ENCODE measurements at places on chromosomes 6 and 20. TPM values are rescaled to one million over a fixed set of nuclear protein-coding genes. Genes with fewer than 3 reads are reported as not detected.

JAG1 gene
- total RNA-seq, result 132 TPM

SYNDIG1 gene
- 5.4 TPM for total RNA-seq

SCUBE3 gene
- 4.5 TPM for total RNA-seq

TOX2 gene
- 5.9 TPM for total RNA-seq

TRIM38 gene
- total RNA-seq, result 27.9 TPM

DNA sequence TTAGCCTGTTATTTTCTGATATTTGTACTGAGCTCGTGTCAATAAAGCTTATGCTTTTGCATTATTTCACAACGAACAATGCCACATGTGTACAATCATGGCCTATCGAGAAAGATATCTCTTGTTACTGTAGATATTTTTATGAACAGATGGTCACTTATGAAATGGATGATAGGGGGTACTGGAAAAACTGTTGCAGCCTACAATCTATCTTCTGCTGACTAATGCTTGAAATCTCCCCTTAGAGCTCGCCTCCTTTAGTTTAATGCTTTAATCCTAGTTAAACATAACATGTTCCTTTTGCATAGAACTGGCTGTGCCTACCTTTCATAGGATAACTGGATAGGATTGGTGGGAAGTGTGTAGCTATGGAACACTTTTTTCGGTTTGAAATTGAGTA, 296.2 kb downstream of the FARS2 start:
- no peak for DNase-seq

DNA sequence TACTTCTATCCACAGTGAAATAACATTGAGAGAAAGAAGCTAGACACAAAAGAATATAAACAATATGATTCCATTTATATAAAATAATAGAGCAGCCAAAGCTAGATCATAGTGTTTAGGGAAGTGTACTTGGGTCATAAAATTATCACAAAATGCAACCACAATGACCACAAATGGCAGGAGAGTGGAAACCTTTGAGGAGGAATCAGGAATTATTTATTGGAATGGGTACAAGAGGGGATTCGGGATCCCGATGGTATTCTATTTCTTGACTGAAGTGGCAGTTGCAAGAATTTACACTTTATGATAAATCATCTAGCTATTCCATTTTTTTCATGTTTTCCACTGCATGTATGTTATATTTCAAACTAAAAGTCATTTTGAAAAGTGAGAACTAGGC, 76.1 kb downstream of the IPCEF1 start:
- no peak for DNase-seq

- peak; percentile 91 for DNase-seq
These were observed 1.5 kb downstream of the ID4 start for GRCh38 chr6:19838442-19839236.

GRCh38 chr6:72824833-72825232, 203.0 kb downstream of the KCNQ5 start:
- no peak for DNase-seq

DNA sequence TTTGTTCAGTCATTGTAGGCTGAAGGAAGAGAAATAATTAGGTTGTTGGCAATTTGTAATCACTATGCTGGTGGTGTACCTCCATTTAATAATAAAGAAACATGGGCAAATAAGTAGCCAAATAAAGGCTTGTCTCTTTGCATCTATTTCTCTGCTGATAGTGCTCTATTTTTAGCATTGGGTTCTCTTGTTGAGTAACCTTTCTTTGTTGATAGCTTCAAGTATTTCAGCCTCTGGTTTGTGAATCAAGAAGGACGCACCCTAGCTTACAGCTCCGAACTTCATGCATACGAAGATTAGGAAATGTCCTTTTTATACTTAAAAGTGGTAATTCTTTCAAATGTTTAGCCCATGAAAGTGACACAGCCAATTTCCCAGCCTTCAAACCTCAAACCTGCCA, 2.6 kb downstream of the PPP1R14C start:
- DNase-seq, result no peak

GRCh38 chr6:163771180-163771579, 356.7 kb downstream of the QKI start:
- no peak for DNase-seq

DNA sequence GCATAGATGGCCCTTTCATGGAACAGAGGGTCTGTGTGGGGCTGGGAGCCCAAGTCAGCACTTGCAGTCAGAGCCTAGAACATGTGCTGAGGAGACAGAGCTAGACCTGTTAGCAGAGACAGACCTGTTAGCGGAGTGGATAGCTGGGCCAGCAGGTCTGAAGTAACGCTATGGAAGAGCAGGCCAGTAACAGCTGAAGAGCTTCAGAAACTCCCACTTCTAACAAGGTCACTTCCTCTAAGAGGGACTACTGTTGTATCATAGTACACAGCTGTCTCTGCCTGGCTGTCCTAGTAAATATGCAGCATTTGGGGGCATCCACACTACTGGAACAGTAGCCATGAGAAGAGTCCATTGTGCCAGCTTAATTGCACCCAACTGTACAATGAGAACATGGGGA, 41.2 kb upstream of the POLR1H start:
- peak; percentile 26 for DNase-seq

DNA sequence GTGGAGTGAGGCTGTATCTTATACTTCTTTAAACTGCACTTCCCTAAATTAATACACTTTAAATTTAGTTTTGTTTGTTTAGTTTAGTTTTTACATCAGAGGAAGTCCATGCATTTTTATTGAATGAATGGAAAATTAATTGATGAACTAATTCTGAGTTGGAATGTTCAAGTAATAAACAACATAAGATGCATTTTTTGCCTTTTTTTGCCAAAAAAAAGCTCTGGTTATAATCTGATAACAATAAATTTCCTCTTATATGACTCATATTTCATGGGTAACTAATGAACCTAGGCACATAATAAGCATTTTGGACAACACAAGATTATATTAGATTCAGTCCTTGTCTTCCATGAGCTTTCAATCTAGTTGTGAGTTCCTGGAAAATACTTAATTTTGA, 323.1 kb downstream of the CENPW start:
- no peak for DNase-seq

DNA sequence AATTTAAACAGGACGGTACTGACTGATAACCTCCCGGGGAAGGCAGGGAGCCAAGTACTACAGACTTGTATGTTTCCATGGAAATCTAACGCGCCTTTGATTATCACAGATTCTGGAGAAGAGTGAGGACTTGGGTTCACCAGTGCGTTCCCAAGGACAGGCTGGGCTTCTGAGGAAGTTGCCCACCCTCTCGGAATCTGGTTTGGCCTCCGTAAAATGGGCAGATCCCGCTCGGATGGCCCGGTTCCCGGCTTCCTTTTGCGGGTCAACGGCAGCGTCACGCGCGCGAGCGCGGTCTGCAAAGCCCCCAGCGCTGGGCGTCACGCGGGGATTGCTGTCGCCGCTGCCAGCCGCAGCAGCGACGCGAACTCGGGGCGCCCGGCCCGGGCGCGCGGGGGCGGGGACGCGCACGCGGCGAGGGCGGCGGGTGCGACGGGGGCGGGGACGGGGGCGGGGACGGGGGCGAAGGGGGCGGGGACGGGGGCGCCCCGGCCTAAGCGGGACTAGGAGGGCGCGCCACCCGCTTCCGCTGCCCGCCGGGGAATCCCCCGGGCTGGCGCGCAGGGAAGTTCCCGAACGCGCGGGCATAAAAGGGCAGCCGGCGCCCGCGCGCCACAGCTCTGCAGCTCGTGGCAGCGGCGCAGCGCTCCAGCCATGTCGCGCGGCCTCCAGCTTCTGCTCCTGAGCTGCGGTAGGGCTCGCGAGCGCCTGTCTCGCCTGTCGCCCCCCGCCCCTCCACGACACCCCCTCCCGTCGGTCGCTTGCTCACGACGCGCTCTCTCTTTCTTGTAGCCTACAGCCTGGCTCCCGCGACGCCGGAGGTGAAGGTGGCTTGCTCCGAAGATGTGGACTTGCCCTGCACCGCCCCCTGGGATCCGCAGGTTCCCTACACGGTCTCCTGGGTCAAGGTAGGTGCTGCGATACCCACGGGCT, at the start of gene CD83:
Gene CD83, plus strand, starts transcription at position 615 of the 933 bp plus-strand sequence. Its CDS starts 40 bp downstream, at position 655.
- peak; percentile 85 for DNase-seq

- no peak for DNase-seq
These were observed 65.7 kb downstream of the TRDN start for GRCh38 chr6:123570813-123571684.

Data from kidney (tissue), 22 donors.